G401 (cell line): ENCODE measurements at places on chromosomes 1 and 21. TPM values are rescaled to one million over a fixed set of nuclear protein-coding genes. Genes with fewer than 3 reads are reported as not detected.

DNA sequence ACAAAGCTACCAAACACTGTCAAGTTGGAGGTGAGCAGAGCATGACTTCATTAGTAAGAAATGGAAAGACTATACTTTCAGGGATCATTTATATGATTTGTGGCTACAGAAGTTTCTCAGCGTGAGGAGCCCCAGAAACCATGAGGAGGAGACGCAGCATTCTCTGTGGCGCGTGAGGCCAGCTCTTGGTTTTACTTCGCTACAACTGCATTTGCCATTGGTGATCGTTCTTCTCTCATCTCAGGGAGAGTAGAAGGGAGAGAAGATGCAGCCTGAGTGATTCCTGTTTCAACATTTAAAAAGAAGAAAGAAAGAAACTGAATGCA lies 94.5 kb upstream of the ATP1A1 start:
- DNase-seq = no peak

DNA sequence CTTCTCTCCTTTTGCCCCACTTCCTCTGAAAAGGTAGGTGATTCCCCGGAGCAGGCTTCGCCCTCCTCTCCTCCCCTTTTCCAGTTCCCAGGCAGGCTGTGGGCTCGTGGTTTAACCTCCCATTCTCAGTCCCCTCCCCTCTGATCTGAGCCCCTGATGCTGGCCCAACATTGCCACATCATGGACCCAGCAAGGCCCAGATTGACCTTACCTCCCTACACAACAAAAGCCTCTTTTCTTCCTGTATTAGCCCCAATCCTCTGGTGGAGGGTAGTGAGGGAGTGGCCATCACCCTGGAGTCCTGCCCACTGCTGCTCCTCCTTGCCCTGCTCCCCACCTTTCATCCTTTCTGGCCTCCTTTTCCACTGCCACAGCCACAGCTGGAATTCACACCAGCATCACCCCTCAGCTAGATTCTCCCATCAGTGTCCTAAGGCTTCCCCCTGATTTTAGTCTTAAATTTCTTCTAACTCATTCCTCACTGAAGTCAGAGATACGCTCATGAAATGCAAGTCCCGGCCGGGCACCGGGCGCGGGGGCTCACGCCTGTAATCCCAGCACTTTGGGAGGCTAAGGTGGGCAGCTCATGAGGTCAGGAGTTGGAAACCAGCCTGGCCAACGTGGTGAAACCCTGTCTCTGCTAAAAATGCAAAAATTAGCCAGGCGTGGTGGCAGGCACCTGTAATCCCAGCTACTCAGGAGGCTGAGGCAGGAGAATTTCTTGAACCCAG lies 7.0 kb upstream of the ZBTB48 start:
- DNase-seq = no peak

DNA sequence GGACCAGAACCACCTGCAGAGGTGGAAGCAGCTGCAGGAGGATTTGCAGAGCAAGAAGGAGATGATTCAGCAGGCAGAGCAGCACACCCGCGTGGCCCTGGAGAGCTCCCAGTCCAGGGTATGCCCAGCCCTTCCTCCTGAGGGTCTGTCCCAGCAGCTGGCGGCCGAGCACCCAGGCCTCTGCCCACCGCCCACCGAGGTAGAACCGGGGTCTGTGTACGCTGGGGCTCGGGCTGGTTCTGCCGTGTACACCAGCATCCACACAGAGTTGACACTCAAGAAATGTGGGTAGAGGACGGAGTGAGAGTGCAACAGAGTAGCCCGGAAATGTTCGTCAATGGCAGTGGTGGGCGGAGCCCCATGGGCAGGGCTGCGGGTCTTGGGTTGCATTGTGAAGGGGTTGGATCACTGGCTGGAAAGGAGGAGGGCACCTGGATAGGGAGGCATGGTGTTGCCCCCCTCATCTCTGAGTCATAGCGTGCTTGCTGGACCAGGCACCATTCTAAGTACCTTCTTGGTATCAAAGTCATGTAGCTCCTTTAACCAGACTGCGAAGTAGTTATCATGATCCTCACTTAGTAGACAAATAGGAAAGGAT lies 5.1 kb upstream of the SMIM1 start:
- no peak for DNase-seq

DNA sequence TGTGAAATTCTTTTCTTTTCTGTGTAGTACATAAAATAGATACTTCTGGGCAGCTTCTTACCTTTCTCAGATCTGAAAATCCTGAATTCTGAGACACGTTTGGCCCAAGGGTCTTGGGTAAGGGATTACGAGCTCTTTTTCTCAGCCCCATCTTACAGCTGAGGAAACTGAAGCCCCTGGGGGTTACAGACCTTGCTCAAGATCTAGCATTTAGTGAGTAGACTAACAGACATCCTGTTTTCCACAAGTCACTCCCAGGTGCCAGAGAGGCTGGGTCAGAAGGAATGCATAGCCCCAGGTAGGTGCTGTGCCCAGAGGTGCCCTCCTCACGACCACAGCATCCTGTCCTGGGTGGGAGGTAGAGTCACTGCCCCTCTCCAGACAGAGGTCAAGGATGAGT lies 13.2 kb upstream of the CREG1 start:
- no peak for DNase-seq

GRCh38 chr1:23019863-23020625 lies 776 bp downstream of the KDM1A start:
- peak; percentile 44 for DNase-seq

- DNase-seq = no peak
Observed at GRCh38 chr21:34817821-34818661, 149.2 kb downstream of the CLIC6 start.

GRCh38 chr1:119664067-119664466 lies 16.0 kb upstream of the ZNF697 start:
- DNase-seq = no peak

DNA sequence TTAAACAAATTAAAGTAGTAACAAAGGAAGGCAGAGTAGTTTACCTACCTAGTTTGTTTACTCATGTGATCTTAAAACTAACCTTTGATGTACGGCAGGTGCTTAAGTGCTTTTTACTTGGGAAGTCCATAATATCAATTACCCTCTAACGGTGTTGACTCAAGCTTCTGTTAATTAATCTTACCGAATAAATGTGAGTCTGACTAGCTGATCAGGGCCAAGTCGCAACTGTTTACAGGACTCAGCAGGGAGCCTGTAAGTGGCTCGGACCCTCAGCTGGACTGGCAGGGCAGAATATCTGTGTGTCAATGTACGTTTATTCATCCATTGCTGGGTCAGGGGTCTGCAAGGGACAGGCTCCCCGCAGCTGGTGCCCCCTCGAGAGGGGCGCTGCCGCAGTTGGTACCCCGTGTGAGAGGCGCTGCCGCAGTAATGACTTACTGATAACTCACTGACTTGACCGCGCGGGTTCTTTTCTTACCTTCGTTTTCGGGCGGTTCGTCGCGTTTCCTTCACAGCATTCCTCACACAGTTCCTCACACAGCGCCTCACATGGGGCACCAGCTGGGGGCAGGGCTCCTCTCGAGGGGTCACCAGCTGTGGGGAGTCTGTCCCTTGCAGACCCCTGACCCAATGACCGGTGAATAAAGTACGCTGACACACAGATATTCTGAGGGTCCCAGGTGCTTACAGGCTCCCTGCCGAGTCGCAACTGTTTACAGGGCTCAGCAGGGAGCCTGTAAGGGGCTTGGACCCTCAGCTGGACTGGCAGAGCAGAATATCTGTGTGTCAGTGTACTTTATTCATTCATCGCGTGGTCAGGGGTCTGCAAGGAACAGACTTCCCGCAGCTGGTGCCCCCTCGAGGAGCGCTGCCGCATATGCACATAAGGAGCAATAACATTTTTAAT lies 3.0 kb downstream of the FMO1 start:
- no peak for DNase-seq

DNA sequence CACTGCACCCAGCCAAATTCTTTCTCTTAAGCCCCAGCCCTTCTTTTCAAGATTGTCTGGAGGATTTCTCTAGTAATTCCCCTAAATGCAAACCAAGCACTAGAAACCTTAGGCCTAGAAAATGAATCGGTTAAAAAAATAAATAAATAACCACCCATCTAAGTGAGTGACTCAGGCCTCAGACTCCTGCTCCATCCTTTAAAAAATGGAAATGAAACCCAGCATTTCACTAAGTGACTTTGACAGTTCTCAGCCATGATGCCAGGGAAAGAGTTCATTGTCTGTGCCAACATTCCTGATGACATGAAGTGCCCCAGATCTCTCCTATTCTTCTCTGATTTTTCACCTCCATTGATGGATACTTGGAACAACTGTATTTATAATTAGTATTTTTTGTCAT lies 415.2 kb upstream of the DAB1 start:
- DNase-seq = no peak

DNA sequence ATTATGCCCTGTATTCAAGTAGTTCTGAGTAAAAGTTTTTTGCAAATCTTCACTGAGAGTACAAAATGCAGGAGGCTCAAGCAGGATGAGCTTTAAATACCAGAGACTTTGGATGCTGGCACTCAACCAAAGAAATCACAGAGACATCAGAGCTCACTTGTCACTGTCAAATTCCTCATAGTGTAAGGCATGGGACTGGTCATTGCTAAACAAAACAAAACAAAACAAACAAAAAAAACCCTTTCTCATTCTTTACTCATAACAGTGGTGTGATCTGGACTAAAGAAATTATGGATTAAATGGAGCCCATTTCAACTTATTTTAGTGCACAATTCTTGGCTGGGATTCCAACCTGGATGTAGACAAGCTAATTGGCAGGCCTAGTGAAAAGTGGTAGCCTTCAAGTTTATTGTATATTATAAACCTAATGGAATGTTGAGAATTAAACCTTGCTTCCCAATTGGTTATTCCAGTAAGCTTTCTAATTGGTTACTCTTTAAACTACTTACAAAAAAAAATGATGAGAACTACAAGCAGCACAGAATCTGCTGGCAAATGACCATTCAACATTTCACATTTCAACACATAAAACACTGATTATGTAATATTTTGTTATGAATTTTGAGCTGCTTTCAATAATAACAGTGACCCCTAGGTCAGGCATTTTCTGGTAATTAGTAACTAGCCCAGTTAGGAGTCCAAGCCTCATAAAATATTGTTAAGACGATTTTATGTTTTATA lies 30.6 kb upstream of the NEK7 start:
- DNase-seq = no peak

DNA sequence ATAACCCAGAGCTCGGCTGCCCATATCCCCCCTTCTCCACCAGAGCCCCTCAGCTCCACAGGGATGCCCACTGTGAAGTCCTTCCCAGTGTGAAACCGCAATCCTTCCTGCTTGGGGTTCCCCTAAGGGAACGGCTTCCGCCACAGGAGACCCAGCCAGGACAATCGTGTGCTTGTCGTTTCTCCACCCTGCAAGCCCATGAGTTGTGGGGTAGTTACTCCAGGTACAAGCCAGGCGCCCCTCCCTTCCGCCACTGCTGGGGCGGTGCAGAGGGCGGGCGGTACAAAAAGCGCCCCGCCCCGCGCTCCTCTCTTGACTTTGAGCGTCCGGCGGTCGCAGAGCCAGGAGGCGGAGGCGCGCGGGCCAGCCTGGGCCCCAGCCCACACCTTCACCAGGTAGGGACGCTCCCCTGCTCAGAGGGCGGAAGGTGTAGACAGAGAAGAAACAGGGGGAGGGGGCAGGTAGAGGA lies at the start of gene TINAGL1:
TINAGL1 (plus strand) TSS at position 315 of the 469 bp plus-strand sequence. CDS start 634 bp downstream, outside the sequence.
- DNase-seq = no peak

DNA sequence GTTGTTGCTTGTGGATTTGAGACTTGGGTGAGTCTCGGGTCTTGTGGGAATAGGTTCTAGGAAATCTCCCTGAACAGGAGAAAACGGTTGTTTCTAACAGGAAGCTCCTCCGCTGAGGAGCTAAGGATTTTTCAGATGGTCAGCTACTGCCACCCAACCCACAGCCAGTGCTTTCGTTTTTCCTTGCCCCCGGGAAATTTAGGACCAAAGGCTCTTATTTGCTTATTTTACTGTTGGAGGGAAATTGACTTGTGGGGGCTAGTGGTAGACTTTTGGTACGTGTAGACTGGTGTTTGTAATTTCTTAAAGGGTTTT lies 792 bp downstream of the SNX7 start:
- DNase-seq = no peak

DNA sequence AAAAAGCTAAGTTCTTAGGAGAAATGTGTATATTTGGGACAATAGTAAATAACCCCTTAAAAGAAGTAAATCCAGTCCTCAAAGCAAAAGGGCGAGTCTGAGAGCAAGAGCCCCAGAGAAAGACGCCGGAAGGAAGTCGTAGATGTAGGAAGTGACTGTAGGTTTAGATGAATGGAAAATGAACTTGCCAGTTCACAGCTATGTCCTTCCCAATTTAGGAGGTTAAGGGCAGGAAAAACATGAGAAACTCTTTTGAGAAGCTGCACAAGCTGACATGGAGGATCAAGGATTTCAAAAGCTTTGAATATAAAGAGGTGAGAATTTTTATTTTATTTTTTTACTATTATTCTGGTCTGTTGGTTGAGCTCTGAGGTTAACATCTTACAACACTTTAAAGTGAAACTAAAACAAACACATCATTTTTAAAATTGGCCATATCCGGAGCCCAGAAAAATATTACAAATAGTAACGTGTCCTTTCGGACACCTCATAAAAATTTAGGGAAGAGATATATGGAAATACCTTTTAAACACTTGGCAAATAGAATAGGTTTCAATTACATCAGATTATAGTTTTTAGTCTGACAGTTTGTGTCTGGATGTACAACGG lies 1178.6 kb downstream of the MRPL39 start:
- DNase-seq = no peak

- peak; percentile 47 for DNase-seq
Observed at GRCh38 chr1:183023146-183023600, at the start of gene LAMC1. LAMC1 (plus strand) TSS chr1:183023420; CDS start chr1:183023717, 297 bp downstream.

GRCh38 chr1:100862591-100862990 lies 32.1 kb downstream of the EXTL2 start:
- DNase-seq = no peak

- DNase-seq = no peak
Observed at GRCh38 chr21:29151931-29152330, 21.5 kb downstream of the MAP3K7CL start.

GRCh38 chr1:241499910-241500309 lies 19.6 kb downstream of the FH start:
- peak; percentile 86 for DNase-seq

GRCh38 chr1:8955406-8955805 lies 9.7 kb downstream of the CA6 start:
- DNase-seq = no peak

- DNase-seq = no peak
Observed at GRCh38 chr1:45177452-45177851, 29.0 kb downstream of the ZSWIM5 start.

Gene FAM131C
- 0.88 and 1.3 TPM in 2 replicates for total RNA-seq

Gene RGS13
- not detected in 2 replicates for total RNA-seq

Gene MGST3
- total RNA-seq = 66.1 and 86.1 TPM in 2 replicates

Gene SPATA1
- total RNA-seq = not detected in 2 replicates

Gene TRIM67
- total RNA-seq = not detected in 2 replicates

Gene PTGFR
- not detected in 2 replicates for total RNA-seq
